ENCODE measurements at places on chromosomes 6 and 20. TPM values are rescaled to one million over a fixed set of nuclear protein-coding genes. Genes with fewer than 3 reads are reported as not detected.

The SLC16A10 gene
- not detected for total RNA-seq

The MOG gene
- not detected for total RNA-seq

The CNBD2 gene
- total RNA-seq: 2.1 TPM

The ISM1 gene
- not detected for total RNA-seq

The PRPH2 gene
- 0.97 TPM for total RNA-seq

The VGLL2 gene
- total RNA-seq: not detected

The RBM38 gene
- 8.6 TPM for total RNA-seq

The MYLK2 gene
- not detected for total RNA-seq

The GFRAL gene
- total RNA-seq: not detected
